ENCODE measurements at places on chromosomes 6 and 20. TPM values are rescaled to one million over a fixed set of nuclear protein-coding genes. Genes with fewer than 3 reads are reported as not detected.

COL10A1 gene
- not detected for total RNA-seq

CGA gene
- not detected for total RNA-seq

CENPQ gene
- 5.0 TPM for total RNA-seq

ADGRF1 gene
- total RNA-seq = 51.8 TPM

NOX3 gene
- total RNA-seq = not detected

GPLD1 gene
- 1.9 TPM for total RNA-seq

WFDC10A gene
- not detected for total RNA-seq

VSX1 gene
- total RNA-seq = not detected

SLC44A4 gene
- 3.6 TPM for total RNA-seq

- DNase-seq = no peak
These were observed 77.0 kb downstream of the ADTRP start for GRCh38 chr6:11701573-11701972.

GRCh38 chr20:38973645-38974044, 11.5 kb downstream of the DHX35 start:
- DNase-seq = no peak

- no peak for DNase-seq
These were observed 169.6 kb downstream of the PLCB1 start for GRCh38 chr20:8301655-8302054.

DNA sequence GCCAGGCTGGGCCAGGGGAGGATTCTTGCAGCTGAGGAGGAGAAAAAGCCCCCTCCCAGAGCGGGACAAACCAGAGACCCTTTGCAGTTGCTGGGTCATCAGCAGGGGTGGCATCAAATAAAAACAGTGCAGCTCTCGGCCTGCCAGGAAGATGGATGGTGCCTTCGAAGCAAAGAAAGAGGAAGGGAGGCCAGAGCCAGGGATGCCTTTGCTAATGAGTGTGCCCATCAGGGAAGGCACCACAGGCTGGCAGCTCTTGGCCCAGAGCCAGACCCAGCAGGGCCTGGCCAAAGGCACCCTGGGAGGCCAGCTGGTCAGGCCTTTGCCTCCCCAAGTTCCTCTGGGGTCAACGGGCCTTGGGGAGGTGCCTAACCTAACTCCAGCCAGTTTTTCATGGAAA, 26.3 kb upstream of the ZNF318 start:
- no peak for DNase-seq

DNA sequence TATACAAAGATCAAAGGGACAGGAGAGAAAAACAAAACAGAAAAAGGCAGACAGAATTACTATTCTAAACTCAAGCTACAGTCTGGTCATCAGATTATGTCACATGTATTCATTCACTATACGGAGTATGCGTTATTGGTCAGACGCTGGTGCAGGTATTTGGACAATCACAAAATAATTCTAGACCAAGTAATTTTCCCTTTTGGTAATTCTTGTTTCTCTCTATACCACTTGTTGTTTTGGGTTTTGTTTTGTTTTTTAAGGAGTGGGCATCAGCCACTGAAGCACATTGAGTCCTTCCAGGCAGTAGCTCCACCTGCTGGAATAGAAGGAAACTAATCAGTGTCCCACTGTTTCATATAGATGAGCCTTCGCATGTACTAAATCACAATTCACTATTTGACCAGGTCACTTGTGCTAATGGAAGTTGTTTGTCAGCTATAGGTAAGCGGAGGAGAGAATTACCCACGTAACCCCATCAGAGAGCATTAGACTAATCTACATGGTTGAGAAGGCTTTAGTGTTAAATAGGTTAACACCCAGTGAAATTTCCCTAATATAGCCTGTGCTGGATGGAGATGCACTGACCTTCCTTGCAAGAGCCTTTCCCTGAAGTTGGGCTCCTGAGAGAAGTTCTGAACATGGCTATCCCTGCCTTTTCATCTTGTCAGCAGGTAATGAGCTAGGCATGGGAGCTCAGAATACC, 77.9 kb downstream of the TNFAIP3 start:
- DNase-seq = no peak

DNA sequence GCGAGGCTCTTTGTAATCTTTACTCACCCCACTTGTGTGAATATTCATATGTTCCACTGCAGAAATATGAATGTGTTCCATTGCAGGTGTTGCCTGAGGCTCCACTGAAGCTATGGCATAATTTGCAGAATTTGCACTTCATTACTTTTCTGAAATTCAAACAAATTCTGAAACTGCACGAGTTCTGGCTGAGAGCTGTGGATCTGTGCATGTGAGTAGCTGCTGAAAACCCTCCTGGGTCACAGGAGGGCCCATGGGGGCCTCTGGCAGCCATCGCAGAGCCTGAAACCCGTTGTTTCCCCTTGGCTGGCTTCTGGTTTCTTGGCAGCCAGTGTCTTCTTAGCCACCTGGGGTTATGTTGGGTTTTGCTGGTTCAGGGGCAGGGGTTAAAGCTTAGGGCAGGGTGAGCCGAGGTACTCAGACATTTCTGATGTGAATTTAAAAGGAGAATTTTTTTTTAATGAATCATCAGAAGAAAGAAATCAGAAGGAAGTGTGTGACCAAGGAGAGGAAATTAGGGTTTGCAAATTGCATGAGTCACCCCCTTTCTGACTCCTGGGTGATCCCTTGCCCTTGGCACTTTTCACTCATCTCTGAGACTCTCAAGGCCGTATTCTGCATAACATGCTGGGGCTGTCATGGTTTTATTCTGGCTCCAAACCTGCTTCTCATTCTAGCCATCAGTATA, 40.6 kb downstream of the TOX2 start:
- no peak for DNase-seq

GRCh38 chr6:145838305-145838704, 23.7 kb upstream of the FBXO30 start:
- no peak for DNase-seq

- no peak for DNase-seq
These were observed 52.0 kb upstream of the BMP2 start for GRCh38 chr20:6715401-6715941.

DNA sequence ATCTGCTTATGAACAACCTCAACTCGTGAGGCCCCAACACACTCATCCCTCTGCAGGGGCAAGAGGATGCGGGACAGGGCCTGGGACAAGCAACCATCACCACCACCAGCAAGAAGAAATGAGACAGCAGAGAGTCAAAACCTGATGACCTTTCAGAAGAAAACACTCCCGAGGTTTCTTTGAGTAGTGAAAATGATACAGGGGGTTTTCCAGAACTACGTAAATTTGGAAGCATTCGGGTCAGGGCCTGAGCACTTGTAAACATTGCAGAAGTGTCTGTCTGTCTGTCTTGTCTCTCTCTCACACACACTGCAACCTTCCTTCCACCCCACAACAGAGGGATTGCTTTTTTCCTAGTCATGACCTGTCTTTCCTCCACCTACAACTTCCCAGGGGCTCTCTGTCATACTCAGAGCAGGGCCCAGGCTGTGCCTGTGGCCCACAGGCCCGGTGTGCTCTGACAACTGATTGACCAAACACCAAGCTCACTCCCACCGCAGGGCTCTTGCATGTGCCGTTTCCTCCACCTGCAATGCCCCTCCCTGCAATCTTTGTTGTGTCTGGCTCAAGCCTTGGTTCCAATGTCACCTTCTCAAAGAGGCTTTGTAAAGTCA, 90.9 kb downstream of the BMP7 start:
- no peak for DNase-seq

DNA sequence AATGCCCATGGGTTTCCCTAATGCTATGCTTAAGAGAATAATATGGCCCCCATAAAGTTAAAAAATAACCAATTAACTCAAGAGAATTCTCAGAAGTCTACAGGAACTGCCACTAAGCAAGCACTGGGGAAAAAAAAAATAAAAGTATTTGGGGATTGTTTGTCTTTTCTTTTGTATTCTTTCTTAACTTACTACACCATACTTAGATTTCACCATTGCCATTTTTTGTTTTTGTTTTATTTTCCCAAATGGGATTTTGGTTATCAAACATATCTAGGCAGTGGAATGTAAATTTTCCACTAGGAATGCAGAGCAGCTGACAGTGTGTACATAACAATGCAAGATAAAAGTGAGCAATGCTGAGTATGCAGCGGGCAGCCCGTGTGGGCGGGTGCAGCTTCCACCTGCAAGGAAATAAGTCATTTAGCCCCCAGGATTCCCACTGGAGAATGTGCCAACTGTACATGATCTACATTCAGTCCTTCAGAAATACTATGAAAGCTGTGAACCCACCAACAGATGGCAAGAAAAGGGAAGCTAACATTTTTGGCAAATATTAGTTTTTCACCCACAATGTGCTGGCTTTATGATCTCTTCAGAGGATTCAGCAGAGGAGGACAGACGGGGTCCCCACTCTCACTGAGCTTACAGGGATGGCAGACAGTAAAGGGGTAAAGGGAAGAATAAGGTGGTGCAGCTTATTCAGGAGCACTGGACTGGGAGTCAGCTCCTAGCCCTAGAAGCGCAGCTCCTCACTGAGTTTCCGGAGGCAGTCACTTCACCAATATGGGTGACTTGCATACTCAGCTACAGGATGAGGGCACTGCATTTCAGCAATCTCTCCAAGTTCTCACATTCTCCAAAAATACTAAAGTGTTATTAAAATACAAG, 44.4 kb downstream of the DCDC2 start:
- no peak for DNase-seq

DNA sequence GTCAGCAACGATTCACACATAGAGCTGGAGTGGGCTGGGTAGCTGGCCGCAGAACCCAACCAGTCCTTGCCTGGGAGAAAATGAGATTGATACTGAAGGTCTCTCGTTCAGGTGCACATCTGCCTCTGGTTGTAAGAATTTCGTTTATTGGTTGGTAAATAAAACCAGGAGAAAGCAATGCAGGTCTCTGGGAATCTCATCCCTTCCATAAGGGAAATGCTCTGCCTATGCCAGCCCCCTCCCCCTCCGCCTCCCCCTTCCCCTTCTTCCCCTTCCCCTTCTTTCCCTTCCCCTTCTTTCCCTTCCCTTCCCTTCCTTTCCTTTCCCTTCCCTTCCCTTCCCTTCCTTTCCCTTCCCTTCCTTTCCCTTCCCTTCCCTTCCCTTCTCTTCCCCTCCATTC, 107.3 kb downstream of the DTD1 start:
- no peak for DNase-seq

- DNase-seq = no peak
These were observed 610.2 kb upstream of the NOX3 start for GRCh38 chr6:156065849-156066248.

- DNase-seq = no peak
These were observed 1302.8 kb upstream of the EYS start for GRCh38 chr6:67009818-67010217.

DNA sequence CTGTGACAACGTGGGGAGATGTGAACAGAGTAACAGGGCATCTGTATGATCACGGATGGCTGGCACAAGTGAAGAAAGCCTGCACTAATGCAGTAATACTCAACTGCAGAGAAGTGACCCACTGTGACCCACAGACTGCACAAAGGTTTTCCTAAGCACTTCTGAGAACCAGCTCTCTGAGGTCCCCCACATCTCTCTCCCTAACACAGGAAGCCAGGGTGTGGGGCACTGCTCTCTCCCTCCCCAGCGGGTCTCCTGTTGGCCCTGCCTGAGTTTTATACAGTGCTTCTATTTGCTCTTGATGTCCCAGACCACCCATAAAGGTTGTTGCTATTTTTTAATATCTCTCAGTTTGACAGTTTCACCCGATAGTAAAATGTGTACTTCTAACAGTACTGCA, 11.3 kb downstream of the APMAP start:
- no peak for DNase-seq

GRCh38 chr6:21118216-21118780, 475.3 kb upstream of the SOX4 start:
- no peak for DNase-seq

- no peak for DNase-seq
These were observed 6.8 kb downstream of the HSPA12B start for GRCh38 chr20:3739054-3739925.

DNA sequence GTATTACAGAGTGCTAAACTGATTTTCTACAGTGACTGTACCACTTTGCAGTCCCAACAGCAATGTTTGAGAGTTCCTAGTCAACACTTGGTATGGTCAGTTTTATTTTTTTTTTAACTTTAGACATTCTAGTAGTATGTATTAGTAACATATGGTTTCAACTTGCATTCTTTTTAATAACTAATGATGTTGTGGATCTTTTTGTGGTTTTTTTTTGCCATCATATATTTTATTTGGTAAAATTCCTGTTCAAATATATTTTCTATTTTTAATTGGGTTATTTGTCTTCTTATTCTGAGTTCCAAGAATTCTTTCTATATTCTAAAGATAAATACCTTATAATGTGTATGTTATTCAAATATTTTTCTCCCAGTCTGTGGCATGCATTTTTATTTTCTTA, 189.4 kb upstream of the ECI2 start:
- DNase-seq = no peak

GRCh38 chr6:71289039-71289801, 609 bp downstream of the OGFRL1 start:
- no peak for DNase-seq

DNA sequence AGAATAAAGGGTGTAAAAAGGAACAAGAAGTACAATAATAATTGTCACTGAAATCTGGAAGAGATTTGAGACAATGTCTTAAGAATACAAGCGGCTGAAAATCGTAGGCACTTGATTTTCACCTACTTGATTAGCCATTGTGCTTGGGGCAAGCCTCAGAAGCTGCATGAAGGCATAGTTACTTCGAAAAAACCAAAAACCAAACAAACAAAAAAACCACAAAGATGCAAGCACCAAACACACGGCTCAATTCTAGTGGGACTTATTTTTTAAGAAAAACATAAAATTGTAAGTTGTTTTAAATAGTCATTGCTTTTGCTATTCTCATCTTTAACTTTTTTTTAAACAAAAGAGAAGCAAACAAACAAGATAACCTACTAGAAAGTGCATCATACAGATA, 235.6 kb downstream of the OGFRL1 start:
- no peak for DNase-seq

DNA sequence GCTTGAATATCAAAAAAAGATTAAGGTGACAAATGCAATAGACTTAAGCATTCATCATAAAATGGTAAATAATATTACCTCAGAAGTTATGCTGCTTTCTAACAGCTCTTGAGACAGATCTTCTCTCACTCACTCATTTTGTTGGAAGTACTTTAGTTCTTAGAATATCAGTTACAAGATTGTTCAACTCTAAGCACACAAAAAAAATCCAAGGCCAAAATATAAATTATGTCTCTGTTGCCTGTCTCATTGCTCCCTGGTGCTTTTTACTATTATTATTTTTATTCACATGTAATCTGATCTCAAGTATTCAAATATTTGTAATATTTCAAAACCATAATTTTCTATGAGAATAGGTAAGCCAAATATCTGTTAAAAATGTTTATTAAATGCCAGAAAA, 259.4 kb upstream of the HSF2 start:
- no peak for DNase-seq

DNA sequence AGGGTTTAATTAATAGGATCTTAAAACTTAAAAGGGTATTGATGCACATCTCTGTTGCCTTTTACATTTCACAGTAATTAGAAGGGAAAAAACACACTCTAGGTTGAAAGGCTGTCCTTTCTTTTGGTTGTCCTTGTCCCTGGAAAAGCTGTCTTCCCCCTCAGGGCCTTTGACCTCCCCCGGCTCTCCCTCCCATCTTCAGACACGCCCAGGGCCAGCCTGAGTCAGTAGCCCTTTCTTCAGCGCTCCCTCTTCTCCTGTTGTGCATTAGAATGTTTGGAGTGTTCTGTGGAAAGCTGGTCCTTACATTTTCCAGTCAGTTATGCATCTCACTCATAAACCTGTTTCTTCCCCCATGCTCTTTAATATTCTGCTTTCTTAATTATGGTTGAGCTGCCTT, 157.0 kb downstream of the MTHFD1L start:
- DNase-seq = no peak

GRCh38 chr20:8389381-8390036, 257.4 kb downstream of the PLCB1 start:
- no peak for DNase-seq
